ENCODE measurements at places on chromosomes 5 and 9.

- DNase-seq: no peak
Measured at GRCh38 chr5:126365446-126366198, 57.6 kb upstream of the GRAMD2B start.

- no peak for DNase-seq
Measured at GRCh38 chr9:114031037-114031630, 47.0 kb downstream of the AMBP start.

DNA sequence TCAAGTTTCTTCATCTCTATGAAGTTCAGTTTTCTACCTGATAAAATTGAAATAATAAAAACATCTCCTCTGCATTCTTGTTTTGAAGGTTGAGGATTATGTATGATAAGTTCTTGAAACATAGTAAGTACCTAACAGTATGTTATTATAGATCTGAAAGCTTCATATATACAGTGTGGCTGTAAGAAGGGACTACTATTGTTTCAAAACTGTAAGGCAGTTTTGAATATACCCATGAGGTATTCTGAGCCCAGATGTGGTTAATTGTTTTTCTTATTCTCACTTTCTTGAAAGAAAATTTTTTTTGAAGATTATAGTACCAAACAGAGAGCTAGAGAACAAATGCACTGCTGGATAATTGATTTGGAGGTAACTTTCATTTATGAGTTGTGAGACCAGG lies 383.2 kb downstream of the CHSY3 start:
- no peak for DNase-seq

DNA sequence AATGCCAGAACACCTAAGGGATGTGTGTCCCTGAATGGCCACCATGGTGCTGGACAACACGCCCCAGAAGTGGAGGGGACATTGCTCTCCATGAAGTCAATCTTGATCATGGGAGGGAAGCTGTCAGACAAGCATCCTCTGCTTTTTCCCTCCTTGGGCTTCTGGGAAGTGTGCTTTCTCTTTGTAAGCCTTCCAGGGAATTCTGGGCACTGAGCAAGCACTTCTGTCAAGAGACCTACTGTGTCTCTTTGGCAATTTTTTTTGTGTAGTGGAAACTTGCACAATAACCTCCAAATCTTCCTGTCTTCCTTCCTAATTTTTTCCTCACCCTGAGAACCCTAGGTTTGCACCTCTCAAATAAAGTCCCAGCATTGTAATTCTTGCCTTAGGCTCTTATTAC lies 132.0 kb downstream of the SEC61B start:
- peak; percentile 64 for DNase-seq

- DNase-seq: no peak
Measured at GRCh38 chr5:88804444-88804843, 78.5 kb downstream of the MEF2C start.

Data from inflammatory macrophage treated with lipopolysaccharide for 1 hour (primary cell).